Chondrocyte (in vitro differentiated cells): ENCODE measurements at places on chromosomes 4 and X. TPM values are rescaled to one million over a fixed set of nuclear protein-coding genes. Genes with fewer than 3 reads are reported as not detected.
A peak's percentile ranks its signal among the peaks of the same experiment; 100 is the strongest.

Gene REPS2
- total RNA-seq, result 2.0 to 2.4 TPM (median 2.2 TPM) in 3 replicates

DNA sequence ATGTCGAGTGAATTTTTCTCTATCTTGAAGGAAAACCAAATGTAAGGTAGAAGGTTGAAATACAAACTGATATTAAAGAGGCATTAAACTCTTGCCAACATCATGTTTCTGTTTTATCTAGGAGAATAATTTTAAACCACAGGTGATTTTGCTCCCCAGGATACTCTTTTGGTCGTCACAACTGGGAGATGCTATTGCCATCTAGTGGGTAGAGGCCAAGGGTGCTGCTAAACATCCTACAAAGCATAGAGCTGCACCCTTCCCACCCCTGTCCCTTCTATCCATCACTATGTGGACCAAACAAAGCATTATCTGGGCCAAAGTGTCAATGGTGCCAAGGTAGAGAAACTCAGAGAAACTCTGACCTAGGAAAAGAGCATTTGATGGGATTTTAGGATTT, 154.6 kb upstream of the MAGEB2 start:
- peaks cover 5% of the 10 kb centered on the region for H3K4me1 ChIP-seq
- no peak for DNase-seq
- H3K27ac ChIP-seq, result no peak overlapping the region
- no peaks in the 10 kb centered on the region for H3K36me3 ChIP-seq
- H3K4me3 ChIP-seq, result no peak overlapping the region
- H3K27me3 ChIP-seq, result peaks cover 12% of the 10 kb centered on the region

GRCh38 chr4:56671373-56671772, 9.7 kb downstream of the HOPX start:
- no peak overlapping the region for H3K4me3 ChIP-seq
- H3K36me3 ChIP-seq, result no peaks in the 10 kb centered on the region
- H3K27me3 ChIP-seq, result peaks cover 16% of the 10 kb centered on the region
- H3K27ac ChIP-seq, result no peak overlapping the region
- DNase-seq, result no peak

Gene SLC49A3
- total RNA-seq, result 0.85 to 1.3 TPM (median 0.89 TPM) in 3 replicates

DNA sequence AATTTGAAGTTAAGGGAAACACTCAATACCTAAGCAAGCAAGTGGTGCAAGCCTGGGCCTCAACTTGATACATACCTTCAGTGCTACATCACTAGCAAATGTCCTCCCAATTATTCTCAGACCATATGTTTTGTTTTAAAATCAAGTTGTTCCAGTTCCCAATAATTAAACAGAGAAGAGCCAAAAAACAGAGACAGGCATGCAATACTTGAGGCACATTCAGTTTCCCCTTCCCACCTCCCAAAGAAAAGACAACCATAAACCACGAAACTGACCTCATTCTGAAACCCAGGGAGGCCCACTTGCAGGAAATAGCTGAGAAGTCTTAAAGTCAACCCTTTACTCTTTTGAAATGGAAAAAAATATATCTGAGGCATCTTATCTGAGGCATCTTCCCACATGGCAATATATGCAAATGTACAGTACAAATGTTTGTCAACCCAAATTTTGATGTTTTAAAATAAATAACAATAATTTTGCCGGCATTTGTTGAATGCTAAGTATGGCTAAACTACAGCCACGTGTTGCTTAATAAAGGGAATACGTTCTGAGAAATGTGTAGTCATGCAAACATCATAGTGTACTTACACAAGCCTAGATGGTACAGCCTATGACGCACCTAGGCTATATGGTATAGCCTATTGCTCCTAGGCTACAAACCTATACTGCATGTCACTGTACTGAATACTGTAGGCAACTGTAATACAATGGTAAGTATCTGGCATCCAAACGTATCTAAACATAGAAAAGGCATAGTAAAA, 147.5 kb downstream of the TSPAN5 start:
- H3K36me3 ChIP-seq, result peaks cover 1% of the 10 kb centered on the region
- peak overlapping the region; percentile 93 for H3K27ac ChIP-seq
- no peaks in the 10 kb centered on the region for H3K27me3 ChIP-seq
- no peak for DNase-seq

DNA sequence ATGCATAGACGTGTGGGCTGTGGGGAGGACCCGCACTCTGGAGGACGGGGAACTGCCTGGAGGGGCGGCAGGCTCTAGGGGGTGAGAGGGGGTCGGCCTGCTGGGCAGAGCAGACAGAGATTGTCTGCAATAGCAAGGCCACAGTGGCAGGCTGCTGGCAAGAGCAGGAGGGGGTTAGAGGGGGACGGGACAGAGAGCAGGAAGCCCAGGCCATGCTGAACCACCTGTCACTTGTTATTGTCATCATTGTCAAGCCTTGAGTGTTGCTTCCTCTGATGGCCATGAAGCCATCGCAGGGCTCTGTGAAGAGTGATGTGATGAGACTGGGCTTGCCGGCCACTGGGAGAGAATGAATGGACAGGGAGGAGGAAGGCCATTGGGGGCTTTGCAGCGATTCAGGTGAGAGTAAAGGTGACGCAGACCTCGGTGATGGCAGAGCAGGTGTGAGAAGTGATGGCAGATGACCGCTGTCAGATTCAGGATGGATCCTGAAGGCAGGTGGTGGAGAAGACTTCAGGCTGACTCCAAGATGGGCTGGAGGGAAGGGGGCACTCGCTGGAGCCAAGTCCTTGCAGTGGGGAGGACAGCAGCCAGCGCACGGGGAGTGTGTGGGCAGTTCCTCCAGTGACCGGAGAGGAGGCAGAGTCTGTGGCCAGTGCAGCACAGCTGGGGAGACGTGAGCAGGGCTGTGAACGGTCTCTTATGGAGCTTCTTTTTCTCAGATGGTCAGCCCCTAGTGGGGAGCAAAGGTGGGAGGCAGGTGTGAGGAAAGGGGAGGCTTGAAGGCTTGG, 43.6 kb downstream of the HTT-AS start:
- H3K4me1 ChIP-seq, result no peaks in the 10 kb centered on the region
- no peak overlapping the region for H3K27ac ChIP-seq
- H3K27me3 ChIP-seq, result no peaks in the 10 kb centered on the region
- H3K36me3 ChIP-seq, result peaks cover 3% of the 10 kb centered on the region
- H3K4me3 ChIP-seq, result no peak overlapping the region

GRCh38 chrX:138128027-138128671, 562.2 kb downstream of the ZIC3 start:
- H3K27ac ChIP-seq, result no peak overlapping the region
- no peak for DNase-seq
- no peak overlapping the region for H3K4me3 ChIP-seq
- H3K4me1 ChIP-seq, result no peaks in the 10 kb centered on the region

DNA sequence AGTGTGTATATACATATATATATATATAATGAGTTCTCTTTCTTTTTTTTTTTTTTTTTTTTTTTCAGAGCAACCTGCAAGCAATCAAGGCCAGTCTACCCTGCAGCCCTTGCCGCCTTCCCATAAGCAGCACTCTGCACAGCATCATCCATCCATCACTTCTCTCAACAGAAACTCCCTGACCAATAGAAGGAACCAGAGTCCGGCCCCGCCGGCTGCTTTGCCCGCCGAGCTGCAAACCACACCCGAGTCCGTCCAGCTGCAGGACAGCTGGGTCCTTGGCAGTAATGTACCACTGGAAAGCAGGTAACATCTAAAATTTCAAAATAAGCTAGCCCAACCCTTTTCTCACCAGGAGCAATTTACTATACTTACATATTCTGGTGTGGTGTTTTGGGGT, 316.3 kb downstream of the DCTD start:
- DNase-seq, result no peak
- H3K4me3 ChIP-seq, result no peak overlapping the region
- H3K27ac ChIP-seq, result no peak overlapping the region
- no peaks in the 10 kb centered on the region for H3K27me3 ChIP-seq
- peaks cover 16% of the 10 kb centered on the region for H3K4me1 ChIP-seq

DNA sequence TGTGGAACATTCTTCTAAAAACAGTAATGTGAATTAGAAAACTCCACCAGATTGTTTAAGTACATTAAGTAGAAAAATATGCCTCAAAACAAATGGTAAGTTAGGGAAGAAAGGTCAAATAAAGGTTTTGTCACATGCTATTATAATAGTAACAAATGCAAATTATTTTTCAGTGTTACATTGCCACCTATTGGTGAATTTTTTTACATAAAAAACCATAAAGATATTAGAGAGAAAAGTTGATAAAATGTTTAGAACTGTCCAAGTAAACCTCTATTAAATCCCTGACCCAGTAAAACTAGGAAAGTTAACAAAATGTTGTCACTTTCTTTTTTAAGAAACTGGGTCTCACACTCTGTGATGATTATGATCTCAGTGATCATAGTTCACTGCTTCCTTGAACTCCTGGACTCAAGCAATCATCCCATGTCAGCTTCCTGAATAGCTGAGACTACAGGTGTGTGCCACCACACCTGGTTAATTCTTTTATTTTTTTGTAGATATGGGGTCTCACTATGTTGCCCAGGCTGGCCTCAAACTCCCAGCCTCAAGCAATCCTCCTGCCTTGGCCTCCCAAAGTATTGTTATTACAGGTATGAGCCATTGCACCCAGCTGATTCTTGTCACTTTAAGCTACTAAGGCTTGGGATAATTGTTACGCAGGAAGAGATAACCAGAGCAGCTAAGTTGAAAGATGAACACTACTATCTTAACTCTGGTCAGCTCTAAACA, 157.6 kb downstream of the ATRX start:
- H3K27me3 ChIP-seq, result no peaks in the 10 kb centered on the region
- DNase-seq, result no peak
- peaks cover 5% of the 10 kb centered on the region for H3K36me3 ChIP-seq
- H3K4me1 ChIP-seq, result no peaks in the 10 kb centered on the region
- H3K4me3 ChIP-seq, result no peak overlapping the region
- no peak overlapping the region for H3K27ac ChIP-seq

Gene PWWP3B
- 1.1 to 2.1 TPM (median 1.1 TPM) in 3 replicates for total RNA-seq

GRCh38 chrX:22192419-22193060, 80.2 kb upstream of the CBLL2 start:
- H3K4me3 ChIP-seq, result peak overlapping the region; percentile 44
- H3K36me3 ChIP-seq, result peaks cover 2% of the 10 kb centered on the region
- DNase-seq, result no peak
- H3K27ac ChIP-seq, result peak overlapping the region; percentile 65
- no peaks in the 10 kb centered on the region for H3K27me3 ChIP-seq

- H3K36me3 ChIP-seq, result no peaks in the 10 kb centered on the region
- H3K27ac ChIP-seq, result no peak overlapping the region
- no peak overlapping the region for H3K4me3 ChIP-seq
Measured at GRCh38 chr4:45778514-45778913, 345.3 kb downstream of the GABRG1 start.

Gene PTCHD1
- 0.82 to 1.9 TPM in 2 of 3 replicates, not detected in the other for total RNA-seq
